Kasumi-1 (cell line): ENCODE measurements at places on chromosomes 2 and 18.

- DNase-seq: no peak
These were observed 603.6 kb upstream of the SALL3 start for GRCh38 chr18:78376046-78376445.

DNA sequence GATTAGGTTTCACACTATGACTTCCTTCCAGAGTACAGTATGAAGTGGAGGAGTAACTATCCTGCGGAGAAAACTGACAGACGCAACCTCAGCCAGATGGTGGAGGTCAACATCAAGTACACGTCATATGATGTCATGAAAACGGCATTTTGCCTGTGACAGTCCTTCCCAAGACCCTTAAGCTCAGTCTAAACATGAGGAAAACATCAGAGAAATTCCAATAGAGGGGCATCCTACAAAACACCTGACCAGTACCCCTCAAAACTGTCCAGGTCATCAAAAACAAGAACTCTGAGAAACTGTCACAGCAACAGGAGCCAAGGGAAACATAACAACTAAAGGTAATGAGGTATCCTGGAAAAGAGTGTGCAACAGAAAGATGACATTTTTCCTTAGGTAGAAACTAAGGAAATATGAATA is 1.7 kb downstream of the RNU4ATAC start:
- peak; percentile 57 for DNase-seq

- DNase-seq: no peak
These were observed 114.0 kb upstream of the DDX18 start for GRCh38 chr2:117700471-117700870.

DNA sequence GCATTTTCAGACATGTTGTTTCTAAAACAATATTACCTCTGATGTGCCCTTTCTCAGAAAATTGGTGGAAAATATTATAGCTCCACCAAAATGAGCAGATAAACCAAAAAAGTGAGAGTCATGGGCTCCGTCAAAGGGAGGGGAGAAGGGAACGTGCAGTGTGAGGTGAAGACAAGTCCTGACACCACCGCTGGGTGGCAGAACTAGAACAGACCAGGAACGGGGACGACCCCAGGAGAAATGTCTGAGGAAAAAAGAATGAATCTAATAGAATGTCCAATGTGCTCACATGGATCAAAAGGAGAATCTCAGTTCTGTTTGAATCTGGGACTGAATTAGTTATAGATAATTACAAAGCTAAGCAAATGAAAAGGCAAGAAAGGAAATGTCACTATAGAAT is 22.6 kb upstream of the BCL2 start:
- peak; percentile 78 for DNase-seq

- DNase-seq: peak; percentile 39
These were observed 1.1 kb upstream of the PPP3R1 start for GRCh38 chr2:68253219-68254068.

GRCh38 chr2:161207941-161208340 is 47.7 kb downstream of the TANK start:
- no peak for DNase-seq

GRCh38 chr2:126799301-126799700 is 99.4 kb upstream of the TEX51 start:
- no peak for DNase-seq

GRCh38 chr2:152560166-152560565 is 157.1 kb downstream of the PRPF40A start:
- DNase-seq: no peak

GRCh38 chr18:12017081-12017480 is 35.8 kb downstream of the IMPA2 start:
- DNase-seq: no peak
